ENCODE measurements at places on chromosomes 11 and 22. TPM values are rescaled to one million over a fixed set of nuclear protein-coding genes. Genes with fewer than 3 reads are reported as not detected.

The NXPE2 gene
- 0.38 TPM for total RNA-seq

The RASL10A gene
- total RNA-seq = 0.83 TPM

The NPTXR gene
- total RNA-seq = 5.1 TPM

The MUC2 gene
- not detected for total RNA-seq

The INSC gene
- 1.1 TPM for total RNA-seq

The LIPT2 gene
- 2.7 TPM for total RNA-seq

The FAM180B gene
- total RNA-seq = 0.53 TPM

The RFPL2 gene
- total RNA-seq = not detected

GRCh38 chr22:42805998-42806830 lies 50.9 kb downstream of the ARFGAP3 start:
- DNase-seq = no peak

DNA sequence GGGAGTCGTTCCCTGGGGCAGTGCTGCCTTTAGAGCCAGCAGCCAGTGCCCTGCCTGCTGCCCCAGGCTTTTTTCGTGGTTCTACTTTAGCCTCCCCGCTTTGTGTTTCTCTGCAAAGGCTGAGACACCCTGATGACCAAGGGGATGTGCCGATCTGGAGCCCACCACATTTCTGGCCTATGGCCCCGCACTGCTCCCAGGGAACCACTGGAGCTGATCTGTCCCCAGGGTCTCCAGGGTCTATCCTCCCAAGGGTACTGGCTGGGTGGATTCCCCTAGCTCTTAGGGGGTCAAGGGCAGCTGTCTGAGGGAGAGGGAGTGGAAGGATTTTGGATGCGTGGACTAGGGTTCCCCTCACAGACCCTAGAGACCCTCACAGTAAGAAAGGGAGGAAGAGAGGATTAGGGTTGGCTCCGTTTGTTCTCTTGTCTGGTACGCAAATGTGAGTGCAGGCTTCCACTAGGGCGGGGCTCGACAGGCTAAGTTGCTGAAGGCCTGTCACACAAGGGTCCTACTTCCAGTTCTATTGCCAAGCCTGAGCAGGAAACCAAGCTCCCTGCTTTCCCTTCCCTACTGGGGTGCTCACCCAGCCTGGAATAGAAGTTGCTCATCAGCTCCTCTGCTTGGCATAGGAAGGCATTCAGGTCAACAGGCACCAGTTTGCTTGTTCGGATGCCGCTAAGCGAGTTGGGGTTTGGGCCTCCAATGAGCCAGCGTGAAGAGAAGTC lies 19.3 kb downstream of the TREH start:
- no peak for DNase-seq

GRCh38 chr22:29112681-29113080 lies 39.8 kb downstream of the KREMEN1 start:
- DNase-seq = no peak

DNA sequence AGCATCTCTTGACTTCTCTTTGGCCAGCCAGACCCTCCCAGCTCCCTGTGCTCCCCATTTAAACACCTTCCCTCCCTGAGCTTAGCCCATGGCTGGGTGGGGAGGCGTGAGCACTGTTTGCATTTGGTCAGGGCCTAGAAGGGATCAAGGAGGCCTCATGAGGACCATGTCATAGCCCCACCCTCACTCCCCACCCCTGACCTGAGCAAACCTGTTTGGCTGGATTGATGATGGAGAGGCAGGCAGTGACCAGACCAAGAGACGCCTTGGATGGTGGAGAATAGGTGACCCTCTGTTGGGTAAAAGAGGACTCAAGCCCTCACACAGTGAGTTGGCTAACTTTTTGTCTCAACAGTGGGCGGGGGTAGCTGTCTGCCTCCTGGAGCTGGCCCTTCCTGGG lies 49.9 kb downstream of the ST3GAL4 start:
- no peak for DNase-seq

GRCh38 chr11:115682888-115683287 lies 178.7 kb upstream of the CADM1 start:
- no peak for DNase-seq

DNA sequence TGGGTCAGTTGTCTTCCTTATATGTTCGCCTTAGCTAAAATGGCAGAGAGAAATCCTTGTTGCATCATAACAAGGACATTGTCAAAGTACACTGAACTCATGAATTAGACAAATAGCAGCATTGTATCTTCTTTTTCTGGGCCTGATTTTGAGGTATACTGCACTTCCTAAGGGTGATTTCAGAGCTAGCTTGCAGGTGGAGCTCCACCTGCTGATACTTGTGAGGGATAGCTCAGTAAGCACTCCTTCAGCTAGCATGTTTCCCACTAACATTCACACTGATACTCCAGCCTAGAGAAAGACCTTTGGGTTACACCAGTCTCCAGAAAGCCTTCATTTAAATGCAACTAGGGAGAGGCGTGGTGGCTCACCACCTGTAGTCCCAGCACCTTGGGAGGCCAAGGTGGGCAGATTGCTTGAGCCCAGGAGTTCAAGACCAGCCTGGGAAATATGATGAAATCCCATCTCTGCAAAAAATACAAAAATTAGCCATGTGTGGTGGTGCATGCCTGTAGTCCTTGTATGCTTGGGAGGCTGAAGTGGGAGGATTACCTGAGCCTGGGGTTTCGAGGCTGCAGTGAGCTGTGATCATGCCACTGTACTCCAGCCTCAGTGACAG lies 29.8 kb downstream of the JAM3 start:
- DNase-seq = no peak

- DNase-seq = no peak
Observed at GRCh38 chr11:117484156-117484555, 156.5 kb downstream of the CEP164 start.

- DNase-seq = no peak
Observed at GRCh38 chr22:45552017-45552411, 49.3 kb downstream of the FBLN1 start.

- no peak for DNase-seq
Observed at GRCh38 chr11:43927925-43928707, 14.3 kb upstream of the C11orf96 start.

- no peak for DNase-seq
Observed at GRCh38 chr11:128592454-128592853, 5.1 kb upstream of the ETS1 start.

GRCh38 chr11:65334696-65335295 lies 1.1 kb downstream of the DPF2 start:
- DNase-seq = no peak

DNA sequence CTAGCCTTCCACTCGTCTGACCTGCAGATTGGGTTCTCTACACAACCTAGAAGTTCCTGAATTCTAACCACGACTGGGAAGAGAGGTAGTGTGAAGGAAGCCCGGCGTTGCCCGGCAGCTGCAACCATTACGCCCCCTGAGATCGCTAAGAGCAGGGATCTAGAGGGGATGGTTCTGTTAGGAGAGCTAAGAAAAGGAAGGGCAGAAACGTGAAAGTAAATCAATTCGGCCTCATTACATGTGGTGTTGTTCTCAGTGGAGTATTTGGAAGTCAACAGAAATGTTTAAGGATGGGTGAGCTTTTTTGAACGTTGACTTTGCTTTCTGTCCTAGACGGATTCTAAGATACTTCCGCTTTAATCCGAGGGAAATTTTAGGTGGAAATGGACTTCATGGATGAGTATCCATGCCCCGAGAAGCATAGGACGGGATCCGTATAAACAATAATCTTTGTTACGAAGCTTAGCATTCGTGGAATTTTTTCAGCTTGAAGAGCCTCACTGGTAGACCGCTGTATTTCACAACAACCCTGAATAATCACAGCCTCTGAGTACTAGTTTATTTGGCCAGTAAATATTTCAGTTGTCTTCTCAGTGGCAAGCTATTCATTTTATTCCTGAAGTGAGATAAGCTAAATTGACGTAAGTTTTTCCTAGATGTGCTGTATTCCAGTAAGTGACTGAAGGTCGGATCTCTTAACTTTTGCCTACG lies 629 bp downstream of the ATP5MG start:
- DNase-seq = no peak

DNA sequence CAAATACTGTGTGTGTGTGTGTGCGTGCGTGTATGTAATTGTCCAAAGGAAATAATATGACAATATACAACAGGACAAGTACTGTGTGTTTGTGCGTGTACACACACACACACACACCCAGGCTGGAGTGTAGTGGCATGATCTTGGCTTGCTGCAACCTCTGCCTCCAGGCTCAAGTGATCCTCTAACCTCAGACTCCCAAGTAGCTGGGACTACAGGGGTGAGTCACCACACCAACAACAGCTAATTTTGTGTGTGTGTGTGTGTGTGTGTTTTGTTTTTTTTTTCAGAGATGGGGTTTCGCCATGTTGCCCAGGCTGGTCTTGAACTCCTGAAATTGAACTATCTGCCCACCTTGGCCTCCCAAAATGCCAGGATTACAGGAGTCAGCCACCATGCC lies 61.5 kb downstream of the NUP98 start:
- DNase-seq = no peak

GRCh38 chr22:39173787-39174497 lies 21.5 kb upstream of the CBX7 start:
- no peak for DNase-seq

- DNase-seq = no peak
Observed at GRCh38 chr11:117057317-117057716, 40.9 kb downstream of the SIK3 start.
